ENCODE measurements at places on chromosomes 2 and 18.

- DNase-seq: no peak
Observed at GRCh38 chr18:31042406-31043181, at the start of gene DSC3. DSC3 (minus strand) TSS chr18:31042742; CDS start chr18:31042660, 82 bp downstream.

DNA sequence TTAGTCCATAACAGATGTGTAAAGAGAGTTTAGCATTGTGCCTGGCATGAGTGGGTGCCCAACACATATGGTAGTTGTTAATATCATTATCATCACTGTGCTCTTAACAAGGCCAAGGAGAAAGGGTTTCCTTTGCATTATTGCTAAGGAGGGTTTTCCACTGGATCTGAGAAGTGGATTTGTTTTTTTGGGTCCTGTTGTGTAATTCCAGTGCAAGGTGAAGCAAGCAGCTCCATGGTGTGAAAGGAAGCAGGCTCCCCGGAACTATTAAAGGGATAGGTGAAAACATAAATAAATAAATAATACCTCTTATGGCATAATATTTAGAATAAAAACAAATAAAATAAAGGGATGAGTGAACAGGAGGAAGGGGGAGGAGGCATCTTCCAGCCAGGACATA lies 65.3 kb downstream of the MTCL1 start:
- no peak for DNase-seq

DNA sequence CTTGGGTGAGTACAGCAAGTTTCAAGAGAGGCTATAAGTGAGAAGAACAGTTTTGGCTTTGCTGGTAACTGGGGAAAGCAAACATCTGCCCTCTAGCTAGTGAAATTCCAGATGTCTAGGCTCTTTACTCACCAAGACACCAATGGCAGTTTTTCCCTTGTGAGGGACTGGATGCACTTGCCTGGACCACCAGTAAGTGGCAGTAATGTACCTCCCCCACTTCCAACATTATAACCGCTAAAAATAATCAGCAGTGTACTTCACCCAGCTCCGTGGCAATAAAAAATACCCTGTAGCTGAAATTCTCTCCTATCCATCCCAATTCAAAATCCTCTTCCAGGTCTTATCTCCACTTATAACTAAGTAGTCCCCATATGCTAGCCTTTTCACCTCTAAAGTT lies 383.9 kb downstream of the ARHGAP15 start:
- no peak for DNase-seq

GRCh38 chr2:31075431-31075830 lies 62.8 kb downstream of the GALNT14 start:
- no peak for DNase-seq

DNA sequence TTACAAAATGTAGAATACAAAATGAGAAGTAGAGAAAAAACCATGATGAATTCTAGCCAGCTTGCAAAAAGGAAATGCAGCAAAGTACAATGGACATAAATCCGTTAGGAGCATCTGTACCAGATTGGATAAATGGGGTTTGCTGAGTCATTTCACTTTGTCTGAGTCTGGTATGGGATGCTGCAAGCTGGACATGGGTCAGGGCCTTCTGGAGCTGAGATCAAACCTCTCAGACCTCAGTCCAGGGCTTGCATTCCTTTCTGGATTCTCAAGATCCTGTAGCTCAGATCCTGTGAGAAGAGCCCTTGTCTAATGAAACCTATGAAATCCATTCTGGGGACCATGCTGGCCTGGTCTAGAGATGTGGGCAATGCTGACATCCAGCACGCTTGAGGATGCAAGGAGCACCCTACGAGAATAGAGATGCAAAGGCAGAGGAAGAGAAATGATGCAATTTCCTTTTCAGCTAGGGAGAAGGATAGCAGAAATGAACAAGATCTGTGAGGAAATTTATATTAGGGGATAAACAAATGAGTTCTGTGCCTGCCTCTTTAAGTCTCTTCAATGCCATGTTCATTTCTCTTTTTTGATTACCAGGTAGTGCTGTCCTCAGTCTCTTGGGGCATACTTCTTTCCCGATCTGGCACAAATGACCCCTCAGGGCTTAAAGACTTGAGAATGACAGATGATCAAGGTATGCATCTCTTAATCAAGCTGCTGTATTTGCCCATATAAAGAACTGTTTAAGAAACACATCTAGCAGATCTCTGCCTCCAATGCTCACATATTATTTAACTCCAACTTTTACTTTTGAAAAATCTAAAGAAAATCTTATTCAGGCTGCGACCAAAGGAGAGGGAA lies 230.4 kb downstream of the MEIS1 start:
- DNase-seq: no peak

Measured in HS-5 (cell line).